Islet precursor cell (in vitro differentiated cells): ENCODE measurements at places on chromosomes 3 and 15.

GRCh38 chr3:32106929-32107362 is 526 bp downstream of the GPD1L start:
- no peak for DNase-seq

- no peak for DNase-seq
Measured at GRCh38 chr3:140848666-140849065, 93.0 kb upstream of the SLC25A36 start.

DNA sequence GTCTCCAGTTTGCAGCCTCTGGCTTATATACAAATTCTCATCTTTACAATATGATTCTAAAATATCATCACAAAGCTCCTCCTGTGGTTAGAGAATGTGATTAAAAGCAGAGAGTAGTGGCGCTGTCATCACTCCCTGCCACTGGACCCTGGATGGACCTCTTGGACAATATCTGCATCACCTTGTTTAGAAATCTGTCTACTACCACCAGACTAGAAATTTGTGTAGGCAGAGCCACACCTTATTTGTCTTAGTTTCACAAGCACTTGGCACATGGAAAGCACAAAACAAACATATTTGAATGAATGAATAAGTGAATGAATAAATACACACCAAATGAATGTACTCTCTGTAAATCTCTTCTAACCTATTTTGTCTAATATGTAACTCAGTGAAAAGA is 68.1 kb downstream of the IMPG2 start:
- DNase-seq, result no peak

- DNase-seq, result no peak
Measured at GRCh38 chr15:101723171-101723873, 951 bp downstream of the TARS3 start.
